Stimulated activated CD8-positive, alpha-beta memory T cell treated with anti-CD3 and anti-CD28 coated beads, Interleukin-7, amount 100 ng/mL, for 1 hour (primary cell): ENCODE measurements at places on chromosomes 3 and 15.

DNA sequence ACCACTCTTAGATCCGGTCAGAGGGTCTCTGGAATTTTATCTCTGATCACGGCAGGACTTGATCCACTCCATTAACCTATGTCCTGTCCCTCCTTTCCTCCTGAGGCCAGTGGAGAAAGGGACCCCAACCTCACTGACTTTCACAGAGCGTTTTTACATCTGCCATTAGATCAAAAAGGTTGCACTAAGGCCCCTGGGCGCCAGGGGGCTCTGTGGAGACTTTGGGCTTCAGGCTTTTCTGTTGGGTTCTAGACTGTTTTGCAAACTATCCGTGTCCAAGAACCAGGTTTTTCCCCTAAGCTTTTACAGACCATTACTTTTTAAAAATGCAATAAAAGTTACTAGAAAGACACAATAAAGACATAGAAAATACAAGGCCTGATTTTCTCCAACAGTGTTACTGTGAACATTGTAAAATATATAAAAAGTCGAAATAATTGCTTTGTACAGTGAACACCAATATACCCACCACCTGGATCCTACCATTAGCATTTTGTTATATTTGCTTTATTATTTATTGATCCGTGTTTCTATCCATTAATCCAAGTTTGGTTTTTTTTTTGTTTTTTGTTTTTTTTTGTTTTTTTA, 159.7 kb downstream of the POLR2M start:
- DNase-seq: peak; percentile 8

DNA sequence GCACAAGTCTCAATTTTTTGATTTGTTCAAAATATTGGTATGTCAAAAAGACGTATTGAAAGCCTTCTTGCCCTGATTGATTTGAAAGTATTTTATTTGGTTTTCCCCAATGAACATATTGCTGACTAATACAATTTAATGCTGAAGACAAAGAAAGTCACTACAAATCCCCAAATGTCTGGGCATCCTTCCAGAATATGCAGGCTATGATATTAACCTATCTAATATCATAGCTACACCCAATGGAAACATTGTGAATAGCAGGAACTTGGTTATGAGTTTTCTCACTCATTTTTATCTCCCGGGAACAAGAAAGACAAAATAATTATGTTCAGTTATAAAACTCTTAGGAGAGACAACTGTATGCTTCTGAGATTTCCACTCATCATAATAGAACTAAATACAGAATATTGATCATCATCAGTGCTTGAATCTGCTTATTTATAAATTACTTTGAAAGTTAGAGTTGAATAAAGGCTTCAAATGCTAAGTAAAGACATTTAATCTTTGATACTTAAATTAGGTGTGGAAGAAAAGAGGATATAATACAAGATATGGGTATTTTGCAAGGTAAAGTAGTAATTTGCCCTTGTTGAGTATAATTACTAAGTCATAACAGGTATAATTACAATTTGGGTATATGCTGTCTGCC, 483.9 kb downstream of the RBMS3 start:
- DNase-seq: no peak

DNA sequence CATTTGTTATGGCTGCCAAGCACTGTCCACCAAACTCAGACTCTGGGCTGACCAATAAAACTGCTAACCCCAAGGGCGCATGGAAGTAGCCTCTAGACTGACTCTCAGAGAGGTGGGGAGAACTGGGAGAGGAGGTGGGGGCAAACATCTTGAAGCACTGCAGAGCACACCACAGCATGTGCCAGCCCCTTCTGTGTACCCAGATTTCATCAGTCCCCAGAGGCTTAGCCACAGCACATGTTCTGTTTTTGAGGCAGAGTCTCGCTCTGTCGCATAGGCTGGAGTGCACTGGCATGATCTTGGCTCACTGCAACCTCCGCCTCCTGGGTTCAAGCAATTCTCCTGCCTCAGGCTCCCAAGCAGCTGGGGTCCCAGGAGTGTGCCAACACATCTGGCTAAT, 119.5 kb upstream of the SPATA12 start:
- no peak for DNase-seq

DNA sequence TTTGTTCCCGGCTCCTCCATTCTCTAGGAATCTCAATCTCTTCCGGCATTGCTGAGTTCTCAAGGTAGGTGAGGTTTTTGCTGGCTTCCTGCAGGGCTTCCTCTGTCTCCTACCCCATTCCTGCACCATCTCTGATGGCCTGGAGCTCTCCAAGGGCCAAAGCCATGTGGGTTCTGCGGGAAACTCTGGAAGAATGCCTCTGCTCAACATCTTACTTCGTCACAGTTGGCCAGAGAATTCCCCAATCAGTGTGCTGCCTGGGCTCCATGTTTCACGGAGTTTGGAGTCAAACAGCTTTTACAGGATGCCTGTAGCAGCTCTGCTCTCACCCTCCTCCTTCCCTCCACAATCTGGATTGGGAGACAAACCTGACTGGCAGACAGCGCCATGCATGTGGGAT, 253.9 kb upstream of the HES1 start:
- no peak for DNase-seq

GRCh38 chr3:194949592-194949991, 263.9 kb downstream of the FAM43A start:
- DNase-seq: no peak

DNA sequence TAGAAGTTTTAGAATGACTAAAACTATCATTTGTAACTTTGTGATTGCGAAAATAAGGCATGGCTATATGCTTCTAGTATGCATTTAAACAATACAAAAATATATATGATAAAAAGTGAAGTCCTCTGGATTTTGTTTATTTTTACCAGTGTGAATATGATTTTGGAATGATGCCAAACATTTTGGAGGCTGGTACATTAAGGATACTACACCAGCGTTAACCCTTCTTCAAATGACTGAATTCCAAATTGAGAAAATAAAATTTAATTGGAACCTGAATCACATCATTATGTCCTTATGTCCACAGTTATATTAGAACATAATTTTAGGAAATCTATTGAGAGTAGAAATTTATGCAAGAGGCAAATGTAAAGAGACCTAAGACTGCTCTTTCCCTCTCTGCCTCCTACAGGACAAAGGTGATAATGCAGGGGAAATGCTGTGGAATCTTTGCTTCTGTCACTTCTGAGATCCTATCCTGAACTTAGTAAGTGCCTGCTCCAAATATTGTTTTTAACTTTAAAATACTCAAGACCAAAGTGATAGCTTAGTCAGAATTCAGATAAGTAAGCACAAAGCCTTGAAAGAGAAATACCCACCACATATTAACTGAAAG, 121.1 kb upstream of the NANOGP8 start:
- no peak for DNase-seq

- no peak for DNase-seq
These were observed 68.2 kb downstream of the ASB7 start for GRCh38 chr15:100670505-100671021.

GRCh38 chr3:57120451-57121174, 44.5 kb downstream of the IL17RD start:
- DNase-seq: no peak

- no peak for DNase-seq
These were observed 268.7 kb upstream of the ARRDC4 start for GRCh38 chr15:97691799-97692198.
